Fibroblast of the aortic adventitia (primary cell): ENCODE measurements at places on chromosomes 11 and 22.

DNA sequence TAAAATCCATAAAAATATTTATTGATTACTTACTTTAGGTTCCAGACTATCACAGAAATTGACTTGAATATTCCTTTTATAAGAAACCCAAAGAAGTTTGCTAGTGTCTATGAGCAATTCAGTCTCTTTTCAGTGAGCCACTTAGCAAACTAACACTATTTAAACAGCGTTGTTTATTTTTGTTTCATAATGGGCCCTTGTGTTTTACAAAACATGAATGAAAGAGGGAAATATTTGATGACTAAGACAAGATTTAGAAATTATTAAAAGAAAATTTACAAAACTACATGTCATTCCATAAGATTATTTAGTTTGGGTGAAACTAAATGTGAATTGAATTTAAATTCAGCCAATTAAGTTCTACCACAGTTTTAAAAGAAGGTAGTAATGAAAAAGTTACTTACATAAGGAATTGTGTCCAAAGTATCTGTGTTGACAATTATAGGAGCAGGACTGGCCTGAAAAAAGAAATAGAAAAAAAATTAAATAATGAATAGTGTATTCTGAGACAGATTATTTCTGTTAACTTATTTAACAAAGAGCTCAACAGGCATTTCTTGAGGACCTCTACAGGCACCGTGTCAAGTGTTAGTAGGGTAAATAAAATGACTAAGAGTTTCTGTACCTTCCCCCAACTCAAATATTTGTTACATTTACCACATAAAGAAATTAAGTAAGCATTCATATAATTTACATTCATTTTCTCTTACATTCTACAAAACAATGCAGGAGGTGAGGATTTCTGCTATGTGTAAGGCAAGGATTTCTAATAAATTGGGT is 964.9 kb upstream of the CCDC90B start:
- no peak for DNase-seq

GRCh38 chr11:24297461-24297860 is 199.4 kb upstream of the LUZP2 start:
- no peak for DNase-seq

GRCh38 chr11:44743959-44744557 is 17.3 kb downstream of the TSPAN18 start:
- DNase-seq, result no peak

- DNase-seq, result no peak
Observed at GRCh38 chr11:102615077-102615893, 9.8 kb downstream of the MMP20 start.

DNA sequence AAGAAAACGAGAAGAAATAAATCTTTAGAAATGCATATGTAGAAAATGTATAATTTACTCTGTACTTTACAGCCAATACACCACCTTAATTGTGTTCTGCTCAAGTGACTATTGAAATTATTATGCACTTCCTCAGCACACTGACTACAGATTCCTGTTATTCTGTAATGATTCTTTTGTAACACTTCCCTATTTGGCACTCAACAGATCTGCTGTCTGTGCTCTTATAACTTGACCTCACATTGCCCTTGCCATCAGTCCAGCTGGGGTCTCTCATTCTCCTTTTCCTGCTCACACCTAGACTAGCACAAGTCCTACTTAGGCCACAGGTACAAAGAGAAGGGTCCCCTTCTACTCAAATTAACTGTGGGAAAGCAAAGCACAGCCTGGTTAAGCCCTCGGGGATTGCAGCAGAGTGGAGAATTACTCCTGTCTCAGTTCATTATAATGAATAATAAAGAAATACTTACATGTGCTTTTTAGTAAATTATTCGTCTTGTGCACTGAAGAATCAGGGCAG is 860.4 kb downstream of the OPCML start:
- DNase-seq, result no peak

- no peak for DNase-seq
Observed at GRCh38 chr22:27217154-27217553, 559.8 kb downstream of the MIAT start.

DNA sequence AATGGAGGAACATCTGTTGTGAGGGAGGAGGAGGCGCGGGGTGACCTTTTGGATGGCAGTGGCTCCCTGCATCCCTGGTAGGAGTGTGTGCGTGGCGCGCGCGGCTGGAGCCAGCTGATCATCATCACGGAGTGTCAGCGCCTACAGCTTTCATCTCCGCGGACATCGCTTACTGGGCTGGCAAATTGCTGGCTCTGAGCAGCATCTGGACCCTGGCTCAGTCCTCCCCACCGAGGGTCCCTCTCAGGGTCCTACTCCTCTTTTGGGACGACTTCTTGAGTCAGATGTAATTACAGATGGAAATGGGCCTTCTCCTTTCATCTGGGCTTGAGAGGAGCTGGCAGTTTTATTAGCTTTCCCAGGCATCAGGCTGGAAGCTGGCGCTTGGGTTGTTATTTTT is 85.3 kb downstream of the CACNA1I start:
- DNase-seq, result no peak

- DNase-seq, result no peak
Observed at GRCh38 chr11:131601586-131601985, 231.2 kb downstream of the NTM start.
